ENCODE measurements at places on chromosomes 11 and 22. TPM values are rescaled to one million over a fixed set of nuclear protein-coding genes. Genes with fewer than 3 reads are reported as not detected.

EXPH5 gene
- 2.0 TPM for total RNA-seq

- H3K36me3 ChIP-seq, result peaks cover 3% of the 10 kb centered on the region
- no peaks in the 10 kb centered on the region for H3K27me3 ChIP-seq
- DNase-seq, result no peak
- H3K4me1 ChIP-seq, result no peaks in the 10 kb centered on the region
These were observed 194.7 kb downstream of the BRD1 start for GRCh38 chr22:49633010-49633324.

- H3K27ac ChIP-seq, result no peak overlapping the region
- no peaks in the 10 kb centered on the region for H3K36me3 ChIP-seq
- H3K4me1 ChIP-seq, result no peaks in the 10 kb centered on the region
These were observed 9.1 kb upstream of the PGA3 start for GRCh38 chr11:61194169-61194671.

GAL3ST1 gene
- not detected for total RNA-seq
